ENCODE measurements at places on chromosomes 7 and 10. TPM values are rescaled to one million over a fixed set of nuclear protein-coding genes. Genes with fewer than 3 reads are reported as not detected.

Gene MAT1A
- 0.10 TPM for total RNA-seq

Gene ANKRD61
- 0.26 TPM for total RNA-seq

Gene TEX36
- not detected for total RNA-seq

Gene BEND7
- total RNA-seq = 17.9 TPM

Gene EFCAB10
- not detected for total RNA-seq

Gene NKX2-3
- total RNA-seq = not detected

GRCh38 chr7:128705891-128706333 lies 33.2 kb upstream of the CALU start:
- no peak for DNase-seq

DNA sequence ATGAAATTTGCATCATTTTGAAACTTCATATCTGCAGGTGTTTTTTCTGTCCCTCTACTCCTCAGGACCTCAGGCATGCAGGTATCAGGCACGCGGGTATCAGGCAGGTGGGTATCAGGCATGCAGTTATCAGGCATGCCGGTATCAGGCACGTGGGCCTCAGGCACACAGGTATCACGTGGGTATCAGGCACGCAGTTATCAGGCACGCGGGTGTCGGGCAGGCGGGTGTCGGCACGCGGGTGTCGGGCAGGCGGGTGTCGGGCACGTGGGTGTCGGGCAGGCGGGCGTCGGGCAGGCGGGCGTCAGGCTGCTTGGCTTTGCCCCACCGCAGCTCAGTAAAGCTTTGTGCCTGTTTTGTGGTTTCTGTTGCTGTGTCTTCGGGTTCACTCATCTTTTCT lies 8.7 kb downstream of the SPRN start:
- DNase-seq = no peak

DNA sequence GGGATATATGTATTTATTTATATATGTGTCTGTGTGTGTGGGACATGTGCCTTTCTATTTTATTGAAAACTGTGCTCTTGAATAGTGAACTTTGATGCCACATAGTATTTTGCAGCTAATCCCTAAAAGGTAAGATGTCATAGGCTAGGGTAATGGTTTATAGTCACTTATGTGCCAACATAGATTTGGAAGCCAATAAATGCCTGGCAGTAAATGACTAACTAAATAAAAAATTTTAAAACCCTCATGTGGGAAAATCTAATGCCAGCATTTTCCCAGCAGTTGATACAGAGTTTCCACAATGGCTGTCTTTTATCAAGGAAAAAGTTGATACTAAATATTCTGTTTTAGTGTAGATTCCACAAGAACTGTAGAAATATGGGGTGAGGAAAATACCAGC lies 101.5 kb upstream of the IMMP2L start:
- DNase-seq = no peak

- no peak for DNase-seq
Observed at GRCh38 chr7:78862411-78862900, 591.0 kb downstream of the MAGI2 start.

DNA sequence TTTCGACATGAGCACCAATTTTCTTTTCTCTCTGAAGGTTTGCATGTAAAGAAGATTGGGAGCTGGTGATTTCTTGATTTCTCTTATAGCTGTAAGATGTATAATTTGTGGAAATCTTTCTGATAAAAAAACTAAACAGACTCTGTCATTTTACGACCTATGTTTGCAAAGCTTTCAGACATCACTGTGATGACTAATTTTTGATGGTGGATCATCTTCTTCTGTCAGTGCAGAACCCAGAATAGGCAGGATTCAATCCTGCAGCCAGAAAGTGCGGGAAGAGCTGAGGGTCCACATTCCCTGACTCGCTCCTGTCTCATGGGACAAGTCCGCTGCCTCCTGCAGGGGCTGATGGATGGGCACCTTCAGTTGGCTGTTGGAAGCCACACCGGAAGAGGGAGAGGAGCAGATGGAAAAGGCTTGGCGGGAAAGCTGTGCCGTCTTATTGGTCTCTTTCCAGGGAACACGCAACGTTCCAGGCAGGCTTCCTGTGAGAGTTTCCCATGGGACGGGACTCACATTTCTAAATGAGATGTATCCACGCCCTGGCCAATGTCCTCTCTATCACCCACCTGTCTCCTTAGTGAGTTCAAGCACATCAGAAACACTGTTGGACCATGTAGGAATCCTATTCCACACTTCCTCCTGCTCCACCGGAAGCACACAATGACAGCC lies 186.9 kb downstream of the PRPF18 start:
- no peak for DNase-seq

Data from left cardiac atrium (tissue), 4 donors.